ENCODE measurements at places on chromosomes 11 and 22.

- DNase-seq, result peak; percentile 54
Observed at GRCh38 chr11:119065369-119065768, 2.2 kb upstream of the VPS11 start.

GRCh38 chr11:6353367-6353987 is 33.2 kb upstream of the CAVIN3 start:
- DNase-seq, result peak; percentile 47

DNA sequence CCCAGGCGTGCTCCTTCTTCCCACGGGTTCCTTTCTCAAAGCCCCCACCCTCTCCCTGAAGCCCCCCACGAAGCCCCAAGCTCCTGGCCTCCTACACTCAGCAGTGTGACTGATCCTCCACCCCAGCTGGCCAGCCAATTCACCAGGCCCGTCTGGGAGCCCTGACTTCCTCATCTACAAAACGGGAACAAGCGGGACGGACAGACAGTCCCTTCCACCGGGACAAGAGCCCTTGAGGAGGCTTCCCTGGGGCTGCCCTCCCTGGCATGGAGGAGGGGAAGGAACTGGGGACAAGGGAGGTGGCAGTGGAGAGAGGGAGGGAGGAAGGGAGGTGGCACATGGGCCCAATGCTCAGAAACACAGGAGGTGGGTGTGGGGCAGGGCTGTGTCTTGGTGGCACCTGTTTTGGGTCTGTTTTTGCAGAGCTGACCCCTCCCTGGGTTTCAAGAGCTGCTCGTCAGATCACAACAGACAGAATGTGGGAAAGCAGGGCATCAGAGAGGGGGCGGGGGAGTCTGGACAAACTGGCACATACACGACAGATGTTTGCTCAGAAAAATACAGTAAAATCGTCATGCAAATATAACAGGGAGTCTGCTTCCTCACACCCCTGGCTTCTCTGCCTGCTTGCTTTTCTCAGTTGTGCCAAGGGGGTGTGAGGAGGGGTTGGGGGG is 56.8 kb downstream of the ELFN2 start:
- DNase-seq, result peak; percentile 29

- DNase-seq, result peak; percentile 32
Observed at GRCh38 chr11:59263225-59263894, 50.6 kb upstream of the MPEG1 start.

DNA sequence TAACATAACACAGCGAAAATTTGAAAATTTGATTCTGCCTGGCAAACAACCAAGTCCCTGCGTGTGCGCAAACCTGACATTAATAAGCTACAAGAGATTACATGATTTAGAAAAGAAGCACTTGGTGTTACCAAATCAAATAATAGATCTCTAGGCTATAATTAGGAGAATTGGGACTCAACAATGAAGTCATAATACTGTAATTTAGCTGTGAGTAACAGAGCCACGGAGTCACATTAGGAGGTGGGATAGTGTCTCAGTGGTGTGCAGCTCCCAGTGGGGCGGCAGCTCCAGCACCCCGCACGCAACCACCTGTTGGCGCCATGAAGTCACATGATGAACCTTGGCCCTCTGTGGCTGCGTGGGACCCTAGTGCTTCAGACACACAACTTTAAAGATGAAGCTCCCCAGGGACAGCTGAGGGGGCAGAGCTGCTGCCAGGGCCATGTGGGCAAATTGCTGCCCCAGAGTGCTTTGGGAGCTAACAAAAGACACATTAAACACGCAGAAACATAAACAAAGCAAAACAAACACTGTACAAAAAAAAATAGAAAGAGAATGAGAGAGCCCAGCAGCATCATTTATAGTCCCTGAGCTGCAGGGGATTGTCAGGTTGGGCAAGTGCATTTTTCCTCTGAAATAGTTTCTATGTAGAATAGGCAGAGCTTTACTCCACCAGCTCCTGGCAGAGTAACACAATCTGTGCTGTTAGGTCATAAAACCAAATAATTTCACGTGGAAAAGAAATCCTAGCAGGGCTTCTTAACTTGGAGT is 605.6 kb downstream of the SOX6 start:
- DNase-seq, result no peak

- no peak for DNase-seq
Observed at GRCh38 chr11:128575961-128576350, 11.4 kb downstream of the ETS1 start.

GRCh38 chr11:9748361-9748970 is 84.6 kb downstream of the SWAP70 start:
- peak; percentile 77 for DNase-seq

DNA sequence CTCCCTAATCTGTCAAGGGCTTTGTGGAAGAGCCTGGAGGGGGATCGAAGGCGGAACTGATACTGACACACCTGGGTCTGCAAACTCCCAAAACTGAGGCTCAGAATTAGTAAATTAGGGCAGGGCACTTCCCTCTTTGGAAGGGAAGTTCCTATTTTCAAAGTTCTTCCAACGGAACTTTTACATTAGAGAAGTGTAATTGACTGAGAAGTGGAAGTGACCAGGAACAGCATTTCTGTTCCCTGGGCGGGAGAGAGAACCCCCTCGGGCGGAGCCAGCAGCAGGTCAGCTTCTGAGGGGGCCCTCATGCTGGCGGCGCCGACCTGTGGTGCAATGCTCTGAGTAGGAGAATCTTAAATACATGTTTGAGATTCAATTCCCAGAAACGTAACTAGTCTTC is 1.1 kb upstream of the CBL start:
- no peak for DNase-seq

DNA sequence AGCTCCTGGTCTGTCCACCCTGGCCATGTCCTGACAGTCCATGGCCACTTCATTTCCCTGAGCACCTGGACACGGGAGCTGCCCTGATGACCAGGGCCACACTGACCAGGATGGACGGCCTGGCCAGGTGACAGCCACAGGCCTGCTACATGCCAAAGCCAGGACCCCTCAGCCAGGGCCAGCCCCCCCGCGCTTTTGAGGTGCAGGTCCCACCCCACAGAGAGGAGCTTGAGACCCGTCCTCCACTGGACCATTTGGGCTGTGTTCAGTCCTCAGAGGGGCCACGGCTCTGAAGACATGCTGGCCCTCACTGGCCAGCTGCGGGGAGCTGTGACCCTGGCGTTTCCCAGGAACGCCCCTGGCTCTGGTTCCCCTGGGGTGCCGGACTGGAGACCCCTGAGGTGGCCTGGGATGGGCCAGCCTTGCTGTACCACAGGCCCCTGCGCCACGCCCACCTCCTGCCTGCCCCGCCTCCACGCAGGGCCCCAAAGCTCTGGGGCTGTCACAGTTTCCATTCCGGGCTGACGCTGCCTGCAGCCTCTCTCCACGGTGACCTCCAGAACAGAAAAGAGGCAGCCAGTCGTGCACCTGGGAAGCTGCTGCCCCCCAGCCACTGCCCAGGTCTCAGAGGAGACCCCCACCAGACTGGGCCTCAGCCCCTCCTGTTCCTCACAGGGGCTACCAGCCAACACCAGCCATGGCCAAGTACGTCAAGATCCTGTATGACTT is 18.2 kb downstream of the EPS8L2 start:
- no peak for DNase-seq

DNA sequence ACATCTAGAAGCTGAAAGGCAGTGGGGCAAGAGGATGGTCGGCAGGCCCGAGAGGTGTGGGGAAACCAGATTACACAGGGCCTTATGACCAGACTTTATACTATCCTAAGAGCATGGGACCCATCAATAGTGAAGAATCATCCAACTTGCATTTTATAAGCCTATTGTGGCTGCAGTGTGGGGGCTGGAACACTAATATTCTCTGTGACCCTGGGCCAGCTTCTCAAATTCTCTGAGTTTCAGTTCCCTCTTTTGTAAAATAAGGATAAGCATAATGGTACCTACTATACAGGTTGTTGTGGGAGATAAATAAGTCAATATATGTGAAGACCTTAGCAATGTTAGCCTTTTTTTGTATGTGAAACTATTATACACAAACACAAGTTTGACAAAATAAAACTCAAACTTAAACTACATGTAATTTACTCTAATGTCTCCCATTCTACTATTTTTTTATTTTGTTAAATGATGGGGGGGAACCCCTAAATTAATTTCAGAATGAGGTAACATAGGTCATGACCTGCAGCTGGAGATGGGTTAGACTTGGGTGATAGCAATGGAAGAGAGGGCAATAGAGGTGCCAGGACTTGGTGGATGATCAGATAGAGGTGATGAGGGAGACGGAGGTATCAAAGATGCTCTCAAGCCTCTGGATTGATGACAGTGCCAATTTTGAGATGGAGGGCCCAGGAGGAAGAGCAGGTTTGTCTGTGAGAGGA is 30.1 kb downstream of the SMCO4 start:
- no peak for DNase-seq

DNA sequence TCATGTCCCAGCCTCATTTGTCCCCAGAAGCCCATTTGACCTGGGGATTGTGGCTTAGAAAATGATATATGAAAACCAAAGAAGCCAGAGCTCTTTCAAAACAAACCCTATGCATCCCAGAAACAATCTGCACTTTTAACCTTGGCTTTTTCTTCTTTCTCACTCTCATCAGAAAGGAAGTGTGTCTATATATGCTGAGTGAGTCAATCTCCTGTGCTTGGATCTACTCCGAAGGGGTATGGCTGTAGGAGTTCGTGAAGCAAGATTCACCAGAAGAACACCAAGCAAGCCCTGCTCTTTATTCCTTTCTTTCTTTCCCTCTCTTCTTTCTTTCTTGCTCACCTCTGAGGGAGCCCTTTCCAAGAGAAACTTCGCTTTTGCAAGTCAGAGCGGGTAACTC is 636 bp downstream of the PAMR1 start:
- no peak for DNase-seq

DNA sequence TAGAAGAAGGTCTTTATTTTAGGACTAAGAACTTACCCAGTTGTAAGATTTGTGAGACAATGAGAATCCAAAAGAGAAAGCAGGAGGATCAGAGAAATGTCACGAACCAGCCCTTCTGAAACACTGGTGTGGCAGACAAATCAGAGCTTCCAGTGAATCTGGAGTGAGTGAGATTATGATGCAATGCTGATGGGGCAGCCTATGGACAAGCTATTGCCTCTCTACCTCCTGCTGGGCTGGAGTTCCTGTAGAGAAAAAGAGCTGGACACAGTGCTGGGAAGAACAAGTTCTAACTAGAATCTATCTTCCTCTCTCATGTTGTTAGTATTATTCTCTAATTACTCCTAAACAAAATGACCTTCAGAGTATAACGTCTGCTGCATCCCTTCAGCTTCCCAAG is 12.0 kb upstream of the ANO3 start:
- no peak for DNase-seq

GRCh38 chr22:21669026-21669425 is 3.2 kb downstream of the PPIL2 start:
- DNase-seq, result no peak

DNA sequence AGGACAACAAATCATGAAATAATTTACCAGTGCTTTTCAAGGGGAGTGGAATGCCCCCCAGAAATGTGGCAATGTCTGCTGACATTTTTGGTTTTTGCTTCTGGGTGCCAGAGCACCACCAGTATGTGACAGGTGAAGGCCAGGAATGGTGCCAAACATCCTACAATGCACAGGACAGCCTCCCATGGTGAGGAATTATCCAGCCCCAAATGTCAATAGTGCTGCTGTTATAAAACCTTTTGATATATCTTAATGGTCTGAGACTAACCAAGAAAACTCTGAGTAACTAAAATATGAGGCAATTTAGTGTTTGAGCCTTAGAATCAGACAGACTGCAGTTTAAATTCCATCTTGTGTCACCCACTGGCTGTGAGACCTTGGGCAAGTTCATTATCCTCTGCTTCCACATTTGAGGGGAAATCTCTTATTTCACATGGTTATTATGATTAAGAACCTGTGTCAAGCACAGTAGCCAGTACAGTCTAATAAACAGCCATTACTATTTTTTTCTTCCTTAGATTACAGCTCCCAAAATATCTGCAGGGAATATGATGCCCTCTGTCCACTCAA is 69.5 kb downstream of the AMBRA1 start:
- DNase-seq, result no peak

DNA sequence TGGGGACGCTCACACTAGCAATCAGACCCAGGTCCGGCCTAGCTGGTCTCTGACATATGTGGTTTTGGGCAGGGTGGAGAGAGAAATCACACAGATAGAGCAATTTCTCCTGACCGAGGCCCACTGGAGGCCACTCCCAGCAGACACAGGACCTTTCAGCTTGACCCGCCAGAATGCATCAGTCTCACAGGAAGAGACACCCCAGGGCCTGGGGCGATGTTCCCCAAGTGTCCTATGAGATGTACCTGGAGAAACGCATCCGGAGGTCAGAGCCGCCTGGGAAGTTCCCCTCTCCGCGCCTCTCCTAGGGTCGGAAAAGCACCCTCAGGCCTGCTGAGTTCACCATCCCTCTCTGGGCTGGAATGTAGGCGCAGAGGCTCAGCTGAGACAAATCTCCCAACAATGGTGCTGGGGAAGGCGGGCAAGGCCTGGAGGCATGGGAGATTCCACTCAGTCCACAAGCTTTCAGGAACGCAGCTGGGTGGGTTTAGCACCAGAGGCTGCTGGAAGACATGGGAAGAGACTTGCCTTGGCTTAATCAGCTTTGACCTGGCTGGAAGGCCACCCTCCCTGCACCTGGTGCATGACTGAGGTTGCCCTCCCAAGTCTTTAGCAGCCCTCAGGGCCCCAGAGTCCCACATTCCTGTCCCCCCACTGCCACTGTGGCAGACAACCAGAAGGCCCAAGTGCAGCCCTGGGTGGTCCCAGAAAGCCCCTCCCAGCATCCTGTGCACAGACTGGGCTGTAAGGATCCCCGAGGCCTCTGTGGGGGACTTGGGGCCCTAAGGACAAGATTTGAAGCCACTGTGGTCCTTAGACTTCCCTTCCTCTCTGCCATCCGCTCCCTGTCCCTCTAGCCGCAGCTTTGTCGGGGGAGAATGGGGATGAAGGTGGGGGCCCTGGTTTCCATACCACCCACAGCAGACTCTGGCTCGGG is 57.5 kb downstream of the RTL6 start:
- no peak for DNase-seq

DNA sequence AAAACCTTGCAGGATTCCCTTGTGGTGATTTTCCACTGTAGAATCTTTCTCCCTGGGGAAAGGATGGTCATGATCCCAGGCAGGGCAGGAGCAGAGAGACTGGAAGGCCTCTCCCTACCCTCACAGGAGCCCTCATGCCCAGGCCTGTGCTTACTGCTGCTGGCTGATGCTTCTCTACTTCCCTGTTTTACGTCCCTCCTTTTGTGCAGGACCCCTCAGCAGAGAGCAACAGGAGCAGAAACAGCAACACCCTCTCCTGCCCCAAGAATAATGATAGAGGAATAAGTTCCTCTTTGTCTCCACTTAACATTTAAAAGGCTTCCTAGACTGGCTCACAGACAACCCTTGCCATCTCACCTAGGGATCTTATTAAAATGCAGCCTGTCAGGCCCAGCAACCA is 3.6 kb downstream of the ISX start:
- no peak for DNase-seq

Measured in CD4-positive, alpha-beta T cell treated with Interferon alpha-2 for 1 hour (primary cell).